Mammary epithelial cell (primary cell): ENCODE measurements at places on chromosomes 12 and 14. TPM values are rescaled to one million over a fixed set of nuclear protein-coding genes. Genes with fewer than 3 reads are reported as not detected.

STAT6 gene
- polyA plus RNA-seq: 170 TPM

TGM1 gene
- 8.7 TPM for polyA plus RNA-seq

LTBR gene
- 119 TPM for polyA plus RNA-seq

KRT77 gene
- not detected for polyA plus RNA-seq

INSM2 gene
- not detected for polyA plus RNA-seq

PUS7L gene
- polyA plus RNA-seq: 4.9 TPM

CLEC2D gene
- 0.57 TPM for polyA plus RNA-seq

MEG3 gene
- 20.8 TPM for polyA plus RNA-seq

EPS8 gene
- polyA plus RNA-seq: 35.2 TPM

ANG gene
- 4.1 TPM for polyA plus RNA-seq
